Common myeloid progenitor, CD34-positive (primary cell): ENCODE measurements at places on chromosomes 2 and 18.

DNA sequence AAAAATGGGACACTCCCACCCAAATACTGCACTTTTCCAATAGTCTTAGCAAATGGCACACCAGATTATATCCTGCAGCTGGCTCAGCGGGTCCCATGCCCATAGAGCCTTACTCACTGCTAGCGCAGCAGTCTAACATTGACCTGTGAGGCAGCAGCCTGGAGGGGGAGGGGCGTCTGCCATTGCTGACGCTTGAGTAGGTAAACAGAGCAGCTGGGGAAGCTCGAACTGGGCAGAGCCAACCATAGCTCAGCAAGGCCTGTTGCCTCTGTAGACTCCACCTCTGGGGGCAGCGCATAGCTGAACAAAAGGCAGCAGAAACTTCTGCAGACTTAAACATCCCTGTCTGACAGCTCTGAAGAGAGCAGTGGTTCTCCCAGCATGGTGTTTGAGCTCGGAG lies 110.4 kb downstream of the CTIF start:
- DNase-seq: no peak

DNA sequence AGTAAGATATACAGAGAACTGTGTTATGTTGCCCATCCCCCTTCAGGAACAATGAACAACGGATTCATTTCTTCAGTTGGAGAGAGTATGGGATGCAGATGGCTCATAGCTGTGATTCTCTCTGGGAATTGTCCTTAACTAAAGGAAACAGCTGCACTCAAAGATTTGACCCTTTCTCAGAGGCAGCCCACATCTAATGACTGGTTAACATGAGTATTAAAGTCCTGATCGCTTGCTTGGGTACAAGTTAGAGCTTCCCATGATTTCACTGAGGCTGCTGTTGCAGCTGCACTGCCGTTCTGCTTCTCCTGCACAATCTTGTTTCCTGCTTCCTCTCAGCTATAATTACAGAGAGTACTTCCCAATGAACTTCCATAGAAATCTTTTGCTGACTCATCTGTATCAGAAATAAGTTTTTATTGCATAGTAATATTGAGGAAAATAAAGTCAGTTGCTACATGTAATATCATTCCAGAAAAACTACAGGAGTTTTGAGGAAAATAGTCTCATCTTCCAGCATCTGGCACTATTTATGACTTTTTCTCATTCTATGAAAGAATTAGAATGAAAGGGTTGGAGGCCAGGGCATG lies 12.8 kb upstream of the SCN9A start:
- DNase-seq: no peak

DNA sequence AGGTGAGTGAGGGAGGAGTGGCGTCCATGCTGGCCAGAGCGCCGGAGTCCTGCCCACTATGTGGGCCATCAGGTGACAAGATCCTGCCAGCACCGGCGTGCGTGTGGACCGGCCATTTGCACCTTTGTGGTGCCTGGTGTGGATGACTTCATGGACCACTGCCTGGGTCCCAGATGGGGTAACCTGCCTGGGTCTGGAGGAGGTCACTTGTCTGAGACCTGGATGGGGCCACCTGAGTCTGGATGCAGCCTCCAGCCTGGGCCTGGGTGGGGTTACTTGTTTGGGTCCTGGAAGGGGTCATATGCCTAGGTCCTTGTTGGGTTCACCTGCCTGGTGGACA lies 299.6 kb downstream of the NDUFA10 start:
- DNase-seq: no peak

GRCh38 chr2:186751790-186752189 lies 57.9 kb downstream of the FAM171B start:
- no peak for DNase-seq

- DNase-seq: no peak
Observed at GRCh38 chr2:43941966-43942365, 53.8 kb downstream of the LRPPRC start.

- DNase-seq: no peak
Observed at GRCh38 chr2:44053456-44053855, 57.7 kb upstream of the LRPPRC start.

DNA sequence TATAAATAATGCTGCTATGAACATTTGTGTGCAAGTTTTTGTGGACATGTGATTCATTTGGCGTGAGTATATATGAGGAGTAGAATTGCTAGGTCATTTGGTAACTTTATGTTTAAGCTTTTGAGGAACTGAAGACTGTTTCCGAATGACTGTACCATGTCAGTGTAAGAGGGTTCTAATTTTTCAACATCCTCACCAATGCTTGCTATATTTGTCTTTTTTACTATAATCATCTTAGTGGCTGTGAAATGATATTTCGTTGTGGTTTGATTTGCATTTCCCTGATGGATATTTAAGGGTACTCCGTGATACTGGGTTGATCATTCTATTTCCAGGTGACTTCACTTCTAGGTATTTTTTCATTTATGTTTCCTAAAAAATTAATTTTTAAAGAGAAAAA lies 241.1 kb downstream of the BCL2 start:
- no peak for DNase-seq

GRCh38 chr18:12119358-12119757 lies 25.7 kb downstream of the ANKRD62 start:
- no peak for DNase-seq

GRCh38 chr2:53782676-53783075 lies 4.1 kb downstream of the ASB3 start:
- no peak for DNase-seq

DNA sequence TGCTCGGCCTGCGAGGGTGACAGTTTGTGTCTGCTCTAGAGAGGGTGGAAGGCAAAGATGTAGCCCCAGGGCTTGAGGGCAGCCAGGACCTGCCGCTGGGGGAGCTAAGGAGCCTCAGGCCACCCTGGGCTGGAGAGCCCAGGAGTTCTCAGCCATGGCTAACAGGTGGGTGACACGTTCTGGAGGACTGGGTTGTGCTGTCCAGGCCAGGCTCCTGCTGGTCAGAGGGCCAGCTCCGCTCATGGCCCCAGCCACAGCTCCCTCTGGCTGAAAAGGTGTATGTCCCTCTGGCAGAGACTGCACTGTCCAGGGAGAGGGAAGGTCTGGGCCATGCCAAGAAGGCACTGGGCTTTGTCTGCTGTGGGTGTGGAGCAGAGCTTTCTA lies 19.2 kb downstream of the TMEM185B start:
- no peak for DNase-seq
